ENCODE measurements at places on chromosomes 7 and 10.

DNA sequence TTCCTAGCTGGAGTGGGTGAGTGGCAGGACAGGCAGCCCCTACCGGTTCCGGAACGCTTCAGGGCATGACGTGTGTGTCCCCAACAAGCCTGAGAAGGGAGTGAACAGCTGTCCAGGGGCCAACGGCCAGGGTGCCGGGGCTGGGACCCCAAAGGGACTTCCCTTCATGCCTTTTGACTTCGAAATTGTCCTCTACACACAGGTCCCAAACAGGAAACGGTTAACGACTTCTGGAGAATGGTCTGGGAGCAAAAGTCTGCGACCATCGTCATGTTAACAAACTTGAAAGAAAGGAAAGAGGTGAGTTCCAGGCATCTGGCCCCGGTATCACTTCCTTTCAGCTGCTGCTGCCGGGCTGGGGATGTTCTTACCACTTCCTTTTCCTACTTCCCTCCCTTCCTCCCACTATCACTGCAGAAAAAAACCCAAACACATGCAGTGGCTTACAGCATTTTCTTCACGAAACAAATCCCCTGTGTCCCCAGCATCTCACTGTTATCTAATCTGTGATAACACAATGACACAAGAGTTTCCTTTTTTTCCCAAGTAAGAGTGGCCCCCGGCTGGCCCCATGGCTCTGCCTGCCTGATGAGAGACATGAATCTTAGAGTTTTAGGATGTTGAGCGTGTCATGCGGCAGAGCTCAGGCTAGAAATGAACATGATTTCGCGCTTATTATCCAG, 63.2 kb downstream of the MKI67 start:
- DNase-seq, result no peak

DNA sequence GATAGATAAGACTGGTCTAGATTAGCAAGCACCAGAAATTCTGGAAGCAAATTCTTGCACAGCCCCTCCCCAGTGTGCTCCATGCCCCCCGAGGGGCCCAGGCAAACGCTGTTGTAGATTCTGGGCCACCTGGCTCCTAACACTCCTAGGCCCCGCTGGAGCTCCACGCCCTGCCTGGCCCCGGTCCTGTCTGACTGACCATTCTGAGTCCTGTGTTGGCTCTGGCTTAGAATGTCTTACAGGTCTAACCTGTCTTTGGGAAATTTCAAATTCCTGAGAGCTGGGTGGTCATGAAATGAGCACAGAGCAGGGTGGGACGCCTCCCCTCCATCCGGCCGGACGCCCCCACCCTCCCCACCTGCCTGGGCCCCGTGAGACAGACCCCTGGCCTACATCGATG, 12.6 kb upstream of the OPALIN start:
- DNase-seq, result no peak

DNA sequence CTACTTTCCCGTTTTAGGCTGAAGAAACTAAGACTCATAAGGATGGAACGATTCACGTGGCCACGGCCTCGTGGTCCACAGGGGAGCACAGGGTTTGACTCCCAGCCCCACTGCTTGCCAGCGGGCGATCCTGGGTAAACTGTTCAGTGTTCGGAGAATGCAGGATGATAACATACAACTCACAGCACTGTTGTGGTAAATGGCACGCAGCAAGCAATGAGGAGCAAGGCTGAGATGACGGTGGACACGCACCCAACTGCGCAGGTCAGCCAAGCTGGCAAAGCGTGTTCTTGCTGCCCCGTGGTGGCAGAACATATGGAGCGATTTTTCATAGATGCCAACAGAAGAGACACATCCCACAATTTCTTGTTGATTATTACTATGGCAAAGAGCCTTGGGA, 272.7 kb downstream of the DNAJB6 start:
- no peak for DNase-seq

- no peak for DNase-seq
Observed at GRCh38 chr10:79269443-79269842, 77.8 kb upstream of the PPIF start.

DNA sequence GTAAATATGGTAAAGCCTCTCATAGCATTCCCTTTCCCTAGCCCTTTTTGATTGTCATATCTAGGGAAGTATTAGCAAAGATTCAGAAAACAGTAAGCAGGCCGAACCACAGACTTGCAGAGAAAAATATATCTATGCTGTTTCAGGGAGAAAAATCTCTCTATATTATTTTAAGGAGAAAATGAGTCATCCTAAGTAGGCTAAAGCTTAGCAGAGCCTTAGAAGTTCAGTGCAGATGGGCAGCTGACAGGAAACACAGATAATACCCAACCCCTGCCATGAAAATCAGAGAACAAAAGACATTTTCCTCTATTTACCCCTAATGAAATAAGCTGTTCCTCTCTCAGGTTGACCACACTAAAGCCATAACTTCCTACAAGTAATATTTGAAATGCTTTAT, 16.5 kb downstream of the C1QL3 start:
- DNase-seq, result no peak

- no peak for DNase-seq
Observed at GRCh38 chr7:100211342-100211780, 8.4 kb upstream of the PVRIG start.

- peak; percentile 31 for DNase-seq
Observed at GRCh38 chr7:114415064-114415989, 712 bp downstream of the FOXP2 start.

GRCh38 chr10:93336678-93337077, 145.5 kb downstream of the MYOF start:
- DNase-seq, result no peak

DNA sequence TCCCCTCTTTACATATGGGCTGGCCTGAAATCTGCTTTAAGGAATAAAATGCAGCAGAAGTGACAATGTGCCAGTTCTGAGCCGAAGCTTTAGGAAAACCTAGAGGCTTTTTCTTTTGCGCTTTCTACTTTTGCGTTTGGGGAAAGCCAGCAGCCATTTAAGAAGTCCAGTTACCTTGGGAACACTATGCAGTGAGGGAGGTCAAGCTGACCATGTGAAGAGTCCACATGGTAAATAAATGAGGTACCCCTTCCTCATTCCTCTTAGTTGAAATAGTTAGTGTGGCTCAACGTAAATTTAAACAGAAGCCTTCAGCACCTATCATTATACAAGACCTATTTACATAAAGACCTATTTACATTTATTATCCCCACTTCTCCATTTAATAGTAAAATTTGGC, 78.5 kb downstream of the TFPI2 start:
- DNase-seq, result no peak

DNA sequence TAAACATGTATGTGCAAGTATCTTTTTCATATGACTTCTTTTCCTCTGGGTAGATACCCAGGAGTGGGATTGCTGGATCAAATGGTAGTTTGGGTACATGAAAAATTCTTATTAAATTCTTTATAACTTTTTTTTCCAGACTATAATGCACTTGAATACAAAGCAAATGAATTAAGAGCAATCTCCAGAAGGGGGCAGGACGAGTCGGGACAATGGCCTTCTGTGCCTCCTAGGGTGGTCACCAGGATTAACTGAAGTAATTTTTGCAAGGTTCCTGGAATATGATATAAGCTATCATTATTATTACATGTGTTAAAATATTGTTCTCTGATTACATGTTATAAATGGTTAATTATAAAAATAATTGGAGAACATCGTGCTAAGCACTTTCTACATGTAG, 127.2 kb downstream of the PPP1R17 start:
- DNase-seq, result peak; percentile 57

- DNase-seq, result peak; percentile 68
Observed at GRCh38 chr7:27188386-27189294, 3.6 kb upstream of the HOXA11 start.

GRCh38 chr10:132054564-132054963, 11.2 kb upstream of the JAKMIP3 start:
- no peak for DNase-seq

DNA sequence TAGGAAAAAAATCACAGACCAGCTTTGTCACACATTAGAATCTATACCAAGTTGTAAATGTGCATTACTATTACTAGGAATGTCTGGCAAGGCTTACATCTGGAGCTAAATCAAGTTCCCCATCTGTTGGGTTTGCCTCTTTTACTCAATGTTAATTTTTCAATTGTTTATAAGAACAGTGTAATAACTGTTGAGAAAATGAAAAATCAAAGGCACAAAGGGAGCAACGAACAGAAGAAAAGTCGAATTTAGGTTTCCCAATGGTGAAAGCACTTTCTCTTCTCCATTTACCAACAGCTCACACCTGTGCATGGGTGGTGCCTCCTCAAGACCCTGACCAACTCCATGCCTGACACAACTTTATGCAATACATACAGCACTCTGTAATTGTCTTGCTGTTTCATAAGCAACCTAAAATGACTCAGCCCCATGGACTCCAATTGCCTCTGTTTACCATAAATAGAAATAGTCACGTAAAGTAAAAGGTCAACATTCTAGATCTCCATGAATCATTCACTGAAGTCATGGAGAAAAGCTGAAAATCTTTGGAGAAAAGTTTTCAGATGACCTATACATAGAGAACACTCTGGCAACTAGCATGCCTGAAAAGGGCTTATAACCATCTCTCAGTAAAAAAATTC, 95.5 kb upstream of the KCNIP2 start:
- DNase-seq, result no peak

DNA sequence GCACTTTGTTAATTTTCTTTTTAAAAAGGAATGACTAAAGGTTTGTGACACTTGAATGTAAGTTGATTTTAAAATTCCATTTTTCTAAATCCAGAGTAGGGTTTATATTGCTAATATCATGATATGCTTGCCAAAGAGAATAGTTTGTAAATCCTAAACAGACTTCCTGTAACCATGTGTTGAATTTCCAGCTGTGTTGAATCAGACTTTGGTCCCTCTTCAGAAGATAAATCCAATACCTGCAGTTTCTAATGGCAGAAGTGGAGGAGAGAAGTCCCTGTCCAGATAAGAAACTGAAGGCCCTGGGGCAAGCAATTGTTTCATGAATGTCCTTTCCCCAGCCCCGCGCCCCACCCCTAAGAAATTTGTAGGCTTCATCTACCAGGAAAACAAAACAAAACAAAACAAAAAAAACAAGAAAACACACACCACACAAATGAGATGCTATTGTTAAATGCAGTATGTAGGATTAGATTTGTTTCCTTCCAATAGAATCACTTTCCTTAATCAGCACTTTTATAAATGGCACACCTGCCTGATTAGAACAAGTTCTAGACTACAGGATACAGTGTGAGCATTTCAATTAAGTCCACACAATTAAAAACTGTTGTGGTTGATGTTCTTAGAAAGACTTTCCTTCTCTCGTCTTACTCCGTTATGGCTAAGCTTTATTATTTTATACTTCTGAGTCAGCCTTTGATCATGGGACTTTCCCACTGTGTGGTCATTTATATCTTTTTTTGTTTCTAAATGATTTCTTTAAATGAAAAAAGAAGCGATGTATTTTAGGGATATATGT, 122.8 kb downstream of the KAT6B start:
- no peak for DNase-seq

GRCh38 chr7:27689150-27689549, 26.5 kb upstream of the HIBADH start:
- DNase-seq, result peak; percentile 10

DNA sequence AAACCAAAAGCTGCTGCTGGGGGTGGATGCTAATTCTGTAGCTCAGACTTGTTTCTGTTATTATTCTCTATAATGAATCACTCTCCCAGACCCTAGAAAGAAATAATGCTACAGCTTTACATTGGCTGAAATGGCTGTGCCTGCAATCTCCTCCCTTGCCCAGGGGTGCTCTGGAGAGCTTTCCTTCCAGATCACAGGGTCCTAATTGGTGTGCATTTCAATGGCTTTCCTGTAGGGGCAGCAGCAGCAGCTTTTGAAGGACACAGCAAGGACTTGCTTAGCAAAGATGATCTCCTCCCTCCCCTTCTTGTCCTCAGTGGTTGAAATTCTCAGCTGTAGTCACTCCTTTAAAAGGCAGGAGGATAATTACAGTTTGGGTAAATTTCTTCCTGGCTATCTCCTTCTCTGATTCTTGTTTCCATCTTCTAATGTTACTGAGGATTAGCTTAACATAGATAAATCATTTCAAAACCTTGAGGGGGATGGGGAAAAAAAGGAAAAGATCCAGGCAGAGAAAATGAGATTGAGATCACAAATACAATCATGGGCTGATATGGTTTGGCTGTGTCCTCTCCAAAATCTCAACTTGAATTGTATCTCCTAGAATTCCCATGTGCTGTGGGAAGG, 120.2 kb upstream of the CTTNBP2 start:
- DNase-seq, result peak; percentile 81

DNA sequence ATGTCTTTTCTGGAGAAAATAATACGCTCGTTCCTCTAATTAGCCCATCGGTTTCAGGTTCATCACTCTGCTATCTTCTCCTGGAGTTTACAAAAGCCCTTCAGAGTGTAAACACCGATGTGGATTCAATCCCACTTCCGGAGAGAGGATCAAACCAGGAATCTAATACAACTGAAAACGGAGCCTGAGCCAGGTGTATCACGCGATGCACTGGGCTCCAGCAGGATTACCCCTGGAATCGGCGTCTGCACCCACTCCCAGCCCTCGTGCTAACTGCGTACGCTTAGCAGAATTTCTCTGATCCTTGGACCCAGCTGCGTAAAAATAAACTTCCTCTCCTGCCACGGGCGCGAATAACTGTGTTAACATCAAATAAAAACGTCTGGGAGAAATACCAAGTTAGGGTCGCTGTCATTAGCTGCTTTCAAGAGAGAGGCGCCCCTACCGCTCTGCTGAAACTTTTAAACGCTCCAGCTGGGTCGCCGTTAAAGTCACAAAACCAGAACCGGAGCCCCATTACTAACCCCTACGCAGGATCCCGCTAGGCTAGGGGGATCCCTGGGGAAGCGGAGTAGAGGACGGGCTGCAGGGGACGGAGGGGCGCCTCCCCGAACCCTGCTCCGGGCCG, 502 bp downstream of the ZNF3 start:
- peak; percentile 46 for DNase-seq

- DNase-seq, result no peak
Observed at GRCh38 chr10:112735041-112735695, 214.9 kb upstream of the TCF7L2 start.

DNA sequence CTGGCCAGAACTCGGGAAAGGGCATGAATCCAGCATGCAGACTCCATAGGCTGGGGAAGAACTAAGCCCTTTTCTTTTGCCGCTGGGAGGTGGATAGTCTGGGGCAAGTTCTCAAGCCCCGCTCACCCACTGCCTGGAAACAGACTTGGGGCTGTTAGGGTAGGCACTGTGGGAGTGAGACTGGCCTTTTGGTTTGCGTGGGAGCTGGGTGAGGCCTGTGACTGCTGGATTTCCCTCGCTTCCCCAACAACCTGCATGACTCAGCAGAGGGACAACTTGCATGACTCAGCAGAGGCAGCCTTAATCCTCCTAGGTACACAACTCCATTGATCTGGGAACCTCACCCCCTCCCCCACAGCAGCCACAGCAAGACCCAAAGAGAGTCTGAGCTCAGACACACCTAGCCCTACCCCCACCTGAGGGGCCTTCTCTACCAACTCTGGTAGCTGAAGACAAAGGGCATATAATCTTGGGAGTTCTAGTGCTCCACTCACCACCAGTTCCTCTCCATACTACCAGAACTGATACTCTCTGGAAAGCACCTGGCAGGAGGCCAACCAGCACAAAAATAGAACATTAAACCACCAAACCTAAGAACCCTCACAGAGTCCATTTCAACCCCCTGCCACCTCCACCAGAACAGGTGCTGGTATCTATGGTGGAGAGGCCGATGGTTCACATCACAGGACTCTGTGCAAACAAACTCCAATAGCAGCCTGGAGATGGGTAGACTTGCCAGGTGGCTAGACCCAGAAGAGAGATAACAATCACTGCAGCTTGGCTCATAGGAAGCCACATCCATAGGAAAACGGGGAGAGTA, 81.4 kb upstream of the LAMB4 start:
- peak; percentile 92 for DNase-seq

GRCh38 chr7:121017586-121017985, 29.1 kb downstream of the CPED1 start:
- DNase-seq, result no peak

Data from HT-29 (cell line).